ENCODE measurements at places on chromosomes 7 and 10. TPM values are rescaled to one million over a fixed set of nuclear protein-coding genes. Genes with fewer than 3 reads are reported as not detected.

- no peak for DNase-seq
Measured at GRCh38 chr10:78777466-78777865, 291.3 kb upstream of the ZMIZ1 start.

GRCh38 chr10:112904000-112904399 is 46.0 kb upstream of the TCF7L2 start:
- no peak for DNase-seq

Gene NUTM2D
- 1.6 TPM for total RNA-seq

DNA sequence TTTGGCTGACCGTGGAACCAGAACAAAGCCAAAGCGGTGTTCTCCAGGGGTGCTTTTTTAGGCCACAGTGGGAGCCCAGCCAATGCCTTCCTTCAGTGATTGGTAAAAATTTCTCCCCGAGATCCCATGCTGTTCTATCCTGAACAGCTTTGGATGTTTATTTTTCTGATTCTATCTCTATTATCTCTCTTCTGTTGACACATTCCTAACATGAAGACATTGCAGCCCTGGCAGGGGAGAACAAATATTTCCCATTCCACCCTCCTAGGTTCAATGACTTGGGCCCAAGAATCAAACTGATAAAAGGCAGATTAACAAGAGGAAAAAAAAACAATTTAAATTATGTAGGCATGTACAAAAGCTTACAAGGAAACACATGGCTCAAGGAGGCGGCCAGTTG is 162.7 kb downstream of the PFKFB3 start:
- no peak for DNase-seq

DNA sequence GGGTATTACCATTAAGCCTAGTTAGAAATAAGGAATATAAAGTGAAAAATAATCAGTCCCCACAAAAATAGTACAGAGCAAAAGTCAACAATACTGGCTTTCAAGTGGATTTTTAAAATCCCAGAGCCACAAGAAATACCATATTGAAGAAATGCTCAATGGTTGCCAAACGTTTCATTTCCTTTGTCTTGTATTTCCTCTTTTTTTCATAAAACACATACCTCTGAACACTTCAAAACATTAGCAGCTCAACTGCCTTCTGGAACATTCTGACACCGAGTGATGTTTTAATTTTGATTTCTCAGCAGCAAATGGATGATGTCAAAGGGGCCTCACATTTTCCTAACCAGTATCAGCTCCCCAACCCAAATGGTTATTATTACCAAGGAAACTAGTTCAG is 10.5 kb downstream of the NOD1 start:
- DNase-seq, result no peak

Gene SEPTIN7
- total RNA-seq, result 158 TPM

Gene WDFY4
- total RNA-seq, result 0.25 TPM

DNA sequence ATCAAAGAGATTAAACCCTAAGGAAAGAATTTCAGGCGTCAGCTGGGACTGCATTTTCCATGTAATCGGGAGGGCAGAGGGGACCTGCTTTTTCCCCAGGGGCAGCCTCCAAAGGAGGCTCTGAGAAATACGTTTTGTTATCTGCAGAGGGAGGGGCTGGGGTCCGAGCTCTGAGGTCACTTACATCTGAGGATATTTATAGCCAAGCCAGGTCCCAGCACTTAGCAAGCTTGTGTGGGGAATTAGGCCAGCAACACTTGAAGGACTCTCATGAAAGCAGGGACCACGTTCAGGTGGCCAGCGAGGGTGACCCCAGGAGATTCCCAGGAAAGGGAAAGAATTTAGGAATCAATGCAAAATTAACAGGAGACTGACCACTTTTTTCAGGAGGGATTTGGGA is 20.6 kb upstream of the GDI2 start:
- DNase-seq, result no peak

DNA sequence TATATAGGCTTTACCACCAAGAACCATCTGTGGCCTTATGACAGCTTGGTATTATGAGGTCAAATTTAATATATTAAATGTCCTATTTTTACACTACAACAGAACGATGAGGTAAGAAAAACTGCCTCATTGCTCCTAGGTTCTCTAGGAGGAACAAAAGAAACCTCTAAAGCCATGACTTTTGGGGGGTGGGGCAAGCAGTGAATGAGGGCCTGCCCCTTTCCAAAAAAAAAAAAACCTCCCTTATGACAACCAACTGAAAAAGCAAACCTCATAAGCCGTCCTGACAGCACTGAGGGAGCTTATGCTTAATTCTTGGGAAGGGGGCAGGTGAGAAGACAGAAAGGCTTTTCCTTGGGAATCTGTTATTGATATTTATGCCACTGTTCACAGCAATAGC is 116.6 kb downstream of the KMT2E start:
- no peak for DNase-seq

- no peak for DNase-seq
Measured at GRCh38 chr7:99791021-99791420, 7.0 kb upstream of the CYP3A4 start.

GRCh38 chr10:132743925-132744490 is 41.9 kb downstream of the NKX6-2 start:
- no peak for DNase-seq

- no peak for DNase-seq
Measured at GRCh38 chr10:101286248-101287046, 57.2 kb upstream of the LBX1 start.

GRCh38 chr7:2060701-2061100 is 172.0 kb downstream of the MAD1L1 start:
- DNase-seq, result no peak

DNA sequence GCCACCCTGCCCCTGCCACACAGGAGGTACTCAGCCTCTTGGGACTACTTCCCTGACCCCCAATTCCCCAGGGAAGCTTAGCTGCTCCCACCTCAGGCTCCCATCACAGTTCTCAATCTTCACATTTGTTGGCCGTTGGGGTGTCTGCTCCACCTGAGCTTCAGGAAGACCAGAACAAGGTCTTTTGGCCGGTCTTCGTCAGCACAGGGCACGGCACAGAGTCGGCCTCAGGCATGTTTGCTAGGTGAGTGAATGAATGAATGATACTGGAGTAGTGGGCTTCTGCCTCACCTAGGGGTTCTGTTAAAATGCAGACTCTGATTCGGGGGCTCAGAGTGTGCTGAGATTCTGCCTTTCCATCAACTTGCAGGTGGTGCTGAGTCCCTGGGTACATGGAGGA is 20.3 kb downstream of the GPRIN2 start:
- peak; percentile 8 for DNase-seq

- DNase-seq, result no peak
Measured at GRCh38 chr7:4436361-4436895, 245.7 kb upstream of the FOXK1 start.

- DNase-seq, result no peak
Measured at GRCh38 chr7:28768577-28769147, 189.5 kb downstream of the TRIL start.

- DNase-seq, result peak; percentile 5
Measured at GRCh38 chr10:132677473-132678227, 108.3 kb downstream of the NKX6-2 start.

- DNase-seq, result no peak
Measured at GRCh38 chr10:25902002-25902401, 32.0 kb upstream of the MYO3A start.

Gene UPF2
- 26.0 TPM for total RNA-seq

GRCh38 chr7:109549471-109550193 is 980.0 kb downstream of the DNAJB9 start:
- DNase-seq, result no peak

DNA sequence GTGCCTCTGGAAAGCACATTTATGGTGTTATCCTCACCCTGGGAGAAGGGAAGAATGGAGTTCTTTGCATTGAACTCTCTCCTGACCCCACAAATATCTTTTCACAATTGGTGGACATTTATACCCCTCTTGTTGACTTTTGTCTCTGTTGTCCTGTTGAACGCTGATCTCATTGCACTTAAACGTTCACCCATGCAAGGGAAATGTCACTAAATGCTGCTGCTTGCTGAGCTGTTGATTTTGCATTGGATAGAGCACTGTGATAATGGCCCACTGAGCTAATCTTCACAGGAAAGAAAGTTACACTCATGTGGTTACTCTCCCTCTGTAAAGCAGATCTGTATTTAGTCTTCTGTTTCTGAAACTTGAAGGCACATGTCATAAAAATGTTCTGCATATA is 133.4 kb downstream of the FZD1 start:
- DNase-seq, result no peak

- DNase-seq, result peak; percentile 64
Measured at GRCh38 chr7:768881-769504, 41.9 kb upstream of the PRKAR1B start.

GRCh38 chr7:87600130-87601124 is at the start of gene ABCB1:
Gene ABCB1, minus strand, starts transcription at chr7:87600884. Its CDS starts 700 bp downstream, at chr7:87600184.
- peak; percentile 64 for DNase-seq

- no peak for DNase-seq
Measured at GRCh38 chr10:1217237-1217587, 161.0 kb downstream of the WDR37 start.

Gene APBB1IP
- 0.16 TPM for total RNA-seq

- DNase-seq, result peak; percentile 85
Measured at GRCh38 chr10:69568472-69569395, 4.5 kb downstream of the NEUROG3 start.

DNA sequence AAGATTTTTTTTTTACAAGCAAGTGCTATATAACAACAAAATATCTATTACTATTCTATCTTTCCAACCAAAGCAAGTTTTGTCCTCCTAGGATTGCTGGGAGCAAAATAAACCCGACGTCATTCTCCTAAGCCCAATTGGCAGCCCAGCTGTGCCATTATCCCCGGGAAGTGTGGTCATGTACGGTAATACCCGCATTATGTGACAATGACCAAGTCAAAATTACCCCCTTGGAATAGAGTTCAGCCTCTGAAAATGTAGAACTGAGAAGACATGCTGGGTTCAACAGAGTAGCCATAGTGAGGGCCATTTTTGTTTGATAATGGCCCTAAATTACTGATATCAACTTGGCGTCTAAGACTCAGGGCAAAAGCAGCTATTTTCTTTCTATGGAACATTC is 215.5 kb downstream of the LRRTM3 start:
- no peak for DNase-seq

- DNase-seq, result no peak
Measured at GRCh38 chr7:31545549-31545948, 31.7 kb downstream of the ITPRID1 start.

Gene NPFFR1
- total RNA-seq, result 0.05 TPM

DNA sequence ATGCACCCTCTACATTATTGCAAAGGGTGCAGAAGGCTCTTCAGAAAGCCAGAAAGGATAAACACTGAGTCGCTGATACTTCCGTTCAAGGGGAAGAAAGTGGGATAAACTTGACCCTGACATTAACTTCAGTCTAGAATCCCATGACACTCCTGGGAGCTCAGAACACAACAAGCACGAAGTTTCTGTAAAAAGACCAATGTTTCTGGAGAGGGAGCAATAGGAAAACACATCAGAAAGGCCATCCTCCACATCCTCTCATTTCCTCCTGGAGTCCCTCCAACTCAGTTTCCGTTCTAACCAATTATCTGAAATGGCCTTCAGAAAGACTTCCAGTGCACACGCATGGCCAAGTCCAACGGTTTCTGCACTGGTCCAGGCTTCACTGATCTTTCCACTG is 113.5 kb downstream of the SORBS1 start:
- no peak for DNase-seq

DNA sequence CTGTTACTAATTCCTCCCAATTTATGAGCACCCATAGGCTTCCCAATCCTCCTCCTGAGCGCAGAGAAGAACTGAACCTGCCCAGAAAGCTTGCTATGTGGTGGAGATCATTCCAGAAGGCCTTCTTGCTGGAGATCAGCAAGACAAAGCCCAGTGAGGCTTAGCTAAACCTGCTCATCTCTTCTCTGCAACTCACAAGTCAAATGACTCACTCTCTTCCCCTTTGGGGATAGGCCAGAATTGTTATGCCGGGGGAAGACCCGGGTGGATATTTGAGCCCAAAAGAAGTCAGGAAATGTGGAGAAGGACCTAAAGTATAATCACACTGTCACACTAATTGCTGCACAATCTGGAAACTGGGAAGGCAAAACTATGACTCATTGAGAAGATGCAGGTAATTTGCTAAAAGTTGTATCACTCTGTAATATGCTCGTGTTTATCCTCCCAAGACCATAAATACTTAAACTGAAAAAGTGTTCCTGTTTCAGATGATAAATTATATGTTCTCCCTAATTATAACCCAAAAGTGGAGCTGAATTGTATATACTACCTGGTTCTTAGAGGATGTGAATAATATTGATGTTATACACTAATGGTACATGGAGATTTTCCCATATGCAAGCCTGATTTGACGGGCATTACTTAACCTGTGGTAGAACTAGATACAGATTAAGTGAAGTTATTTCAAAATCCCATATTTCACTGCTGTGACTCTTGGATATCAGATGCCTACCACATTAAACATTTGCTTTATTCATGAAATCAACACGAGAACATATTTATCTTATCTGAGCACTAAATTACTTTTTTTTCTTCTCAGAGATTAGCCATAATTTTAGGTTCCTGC is 6.4 kb downstream of the NEBL start:
- no peak for DNase-seq

Gene CYP26A1
- total RNA-seq, result 3.1 TPM

DNA sequence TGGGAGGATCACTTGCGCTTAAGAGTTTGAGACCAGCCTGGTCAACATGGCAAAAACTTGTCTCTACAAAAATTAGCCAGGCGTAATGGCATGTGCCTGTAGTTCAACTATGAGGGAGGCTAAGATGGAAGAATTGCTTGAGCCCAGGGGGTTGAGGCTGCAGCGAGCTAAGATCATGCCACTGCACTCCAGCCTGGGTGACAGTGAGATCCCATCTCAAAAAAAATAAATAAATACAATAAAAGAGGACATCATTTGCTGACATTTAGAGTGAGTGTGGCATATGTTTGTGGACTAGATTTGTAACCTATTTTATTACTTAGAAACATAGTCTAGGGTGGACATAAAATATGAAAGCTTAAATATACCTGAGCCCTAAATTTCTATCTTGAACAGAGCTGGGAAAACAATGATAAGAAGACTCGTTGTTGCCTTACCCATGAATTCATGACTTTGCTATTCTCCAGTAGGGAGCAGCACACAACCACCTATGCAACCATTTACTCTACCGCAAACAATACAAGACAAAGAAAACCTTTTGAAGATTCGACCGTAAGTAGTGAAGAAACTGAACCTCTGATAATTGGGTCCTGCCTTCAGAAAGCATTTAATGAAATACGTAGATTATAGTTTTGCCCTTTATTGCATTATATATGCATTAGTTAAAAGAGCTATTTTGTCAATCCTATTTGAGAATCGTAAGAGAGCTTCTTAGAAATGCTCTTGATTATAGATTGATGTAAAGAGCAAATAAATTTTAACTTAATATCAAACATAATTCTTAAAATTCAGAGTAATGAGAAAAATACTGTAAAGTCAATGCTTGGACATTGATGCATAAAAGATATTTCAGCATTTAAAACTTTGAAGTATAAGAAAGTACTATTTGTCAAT is 83.5 kb downstream of the GNAT3 start:
- peak; percentile 12 for DNase-seq

GRCh38 chr7:153943861-153944260 is 108.3 kb upstream of the DPP6 start:
- DNase-seq, result no peak

Gene CD36
- total RNA-seq, result 1.4 TPM

Gene ABCB4
- 1.1 TPM for total RNA-seq

DNA sequence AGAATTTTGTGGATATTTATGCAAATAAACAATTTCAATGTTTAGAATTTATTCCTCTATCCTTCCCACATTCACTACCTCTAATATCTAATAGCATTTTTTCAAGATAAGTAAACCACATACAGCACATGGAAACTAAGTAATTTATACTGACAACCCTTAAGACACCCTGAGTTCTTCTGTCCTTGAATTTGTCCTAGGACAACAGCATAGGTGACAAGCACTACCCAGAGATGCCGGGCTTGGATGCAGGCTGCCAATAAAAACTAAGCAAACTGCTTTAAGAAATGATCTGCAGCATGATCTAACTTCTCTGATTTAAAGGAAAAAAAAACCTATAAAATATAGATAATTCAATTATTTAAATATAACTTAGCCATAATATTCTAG is 22.7 kb downstream of the NT5C3A start:
- no peak for DNase-seq

Data from WTC11 (cell line).